HFFc6 (cell line): ENCODE measurements at places on chromosomes 7 and 10. TPM values are rescaled to one million over a fixed set of nuclear protein-coding genes. Genes with fewer than 3 reads are reported as not detected.

Gene DPP6
- total RNA-seq, result not detected in 2 replicates

- peaks cover 38% of the 10 kb centered on the region for H3K4me1 ChIP-seq
- H3K27ac ChIP-seq, result no peak overlapping the region
- peaks cover 15% of the 10 kb centered on the region; the same call in 1 of the 2 replicates for H3K36me3 ChIP-seq
- no peak overlapping the region; the same call in 1 of the 2 replicates for H3K4me3 ChIP-seq
These were observed 4.0 kb downstream of the ZC3HAV1 start for GRCh38 chr7:139105484-139105883.

- H3K4me3 ChIP-seq, result no peak overlapping the region
- no peaks in the 10 kb centered on the region for H3K36me3 ChIP-seq
- no peak overlapping the region for H3K27ac ChIP-seq
- no peaks in the 10 kb centered on the region for H3K4me1 ChIP-seq
These were observed 90.9 kb upstream of the WDR11 start for GRCh38 chr10:120760253-120760652.

Gene IFIT3
- 10.7 to 18.4 TPM (median 10.9 TPM) in 3 replicates for total RNA-seq

Gene UNC5B
- 5.2 to 10.9 TPM (median 6.5 TPM) in 3 replicates for total RNA-seq

DNA sequence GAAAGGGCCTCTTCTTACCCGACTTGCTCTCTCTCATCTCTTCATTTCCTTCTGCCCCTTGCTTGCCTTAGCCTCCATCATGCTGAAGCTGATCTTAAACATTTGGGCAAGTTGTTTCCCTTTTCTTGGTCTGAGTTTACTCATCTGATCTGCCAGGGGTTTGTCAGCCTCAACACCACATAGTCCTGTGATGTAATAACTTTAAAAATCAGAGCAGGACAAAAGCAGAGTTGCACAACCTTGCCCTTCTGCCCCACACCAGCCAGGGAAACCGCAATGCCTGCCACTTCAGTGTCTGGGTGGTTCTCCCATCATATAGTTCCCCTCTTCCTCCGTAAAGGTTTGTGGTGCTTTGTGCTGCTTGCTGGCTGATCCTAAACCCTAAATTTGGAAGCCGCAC lies 9.9 kb upstream of the LIPM start:
- peaks cover 29% of the 10 kb centered on the region for H3K4me1 ChIP-seq
- peaks cover 2% of the 10 kb centered on the region for H3K27me3 ChIP-seq
- H3K27ac ChIP-seq, result no peak overlapping the region
- no peaks in the 10 kb centered on the region for H3K36me3 ChIP-seq
- no peak overlapping the region for H3K4me3 ChIP-seq
- DNase-seq, result peak; percentile 18

GRCh38 chr10:30817541-30817940 lies 188.0 kb upstream of the LYZL2 start:
- no peak for DNase-seq
- no peak overlapping the region for H3K4me3 ChIP-seq
- H3K27ac ChIP-seq, result no peak overlapping the region
- no peaks in the 10 kb centered on the region for H3K36me3 ChIP-seq
- H3K27me3 ChIP-seq, result peaks cover 2% of the 10 kb centered on the region; the same call in 1 of the 2 replicates

Gene ANKRD16
- total RNA-seq, result 4.6 to 6.7 TPM (median 5.2 TPM) in 3 replicates

DNA sequence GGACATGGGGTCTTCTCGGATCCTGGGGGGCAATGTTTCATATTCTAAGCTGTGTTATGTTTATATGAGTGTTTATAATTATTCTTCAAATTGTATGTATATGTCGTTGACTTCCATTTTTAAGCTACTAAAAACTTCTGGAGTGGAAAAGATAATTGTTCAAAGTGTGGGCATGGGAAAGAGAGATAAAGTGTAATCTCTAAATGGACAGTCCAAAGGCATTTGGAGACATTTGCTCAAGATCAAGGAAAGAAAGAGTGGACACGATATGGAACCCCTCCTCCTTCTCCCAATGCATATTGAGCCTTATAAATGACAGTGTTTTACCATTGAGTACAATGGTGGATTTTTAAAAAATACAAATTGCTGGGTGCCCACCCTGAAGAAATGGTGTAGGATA lies 81.1 kb downstream of the SDHAF3 start:
- no peak overlapping the region for H3K4me3 ChIP-seq
- no peaks in the 10 kb centered on the region for H3K36me3 ChIP-seq
- H3K27me3 ChIP-seq, result peaks cover 1% of the 10 kb centered on the region; the same call in 1 of the 2 replicates
- no peak overlapping the region for H3K27ac ChIP-seq

- peaks cover 6% of the 10 kb centered on the region; the same call in 1 of the 2 replicates for H3K4me1 ChIP-seq
- no peak for DNase-seq
- no peaks in the 10 kb centered on the region for H3K27me3 ChIP-seq
- H3K36me3 ChIP-seq, result no peaks in the 10 kb centered on the region
- no peak overlapping the region for H3K27ac ChIP-seq
These were observed 78.4 kb upstream of the MEOX2 start for GRCh38 chr7:15764851-15765382.

DNA sequence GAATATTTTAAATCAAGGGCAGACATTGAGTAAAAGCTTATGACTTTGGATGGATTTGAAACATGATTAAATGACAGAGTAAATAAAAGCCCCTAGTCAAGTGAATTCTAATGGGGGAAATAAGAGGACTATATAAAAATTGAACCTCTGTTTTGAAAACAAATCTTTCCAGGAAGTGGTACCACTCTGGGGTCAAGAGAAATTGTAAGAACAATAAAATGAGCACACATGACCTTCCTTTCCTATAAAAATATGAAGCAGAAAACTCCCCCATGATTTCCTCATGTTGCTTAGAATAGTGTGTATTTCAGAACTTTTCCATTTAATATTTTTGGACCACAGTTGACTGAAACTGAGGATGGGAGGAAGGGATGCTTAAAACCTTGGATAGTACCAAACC lies 12.3 kb upstream of the CLDN12 start:
- H3K27me3 ChIP-seq, result no peaks in the 10 kb centered on the region; the same call in 1 of the 2 replicates
- H3K27ac ChIP-seq, result no peak overlapping the region
- H3K4me1 ChIP-seq, result peaks cover 10% of the 10 kb centered on the region

DNA sequence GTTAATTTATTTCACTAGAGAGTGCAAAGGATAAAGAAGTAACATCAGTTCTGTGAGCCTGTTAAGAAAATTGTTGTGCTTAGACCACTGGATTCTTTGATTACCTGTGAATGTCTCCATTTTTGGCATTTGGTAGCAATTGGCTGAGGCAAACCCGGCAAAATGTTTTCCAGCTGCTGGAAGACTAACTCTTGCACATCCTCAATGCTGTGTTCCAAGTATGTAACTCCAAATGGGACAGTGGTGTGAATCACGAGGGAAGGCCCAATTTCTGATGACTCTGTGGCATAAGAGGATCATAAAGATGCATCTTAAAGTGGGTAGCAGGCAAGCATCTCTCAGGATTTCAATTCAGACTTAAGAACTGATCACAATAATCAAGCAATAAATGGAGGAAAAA lies 268.8 kb downstream of the RNLS start:
- peaks cover 3% of the 10 kb centered on the region for H3K27me3 ChIP-seq
- DNase-seq, result no peak
- H3K36me3 ChIP-seq, result peaks cover 7% of the 10 kb centered on the region
- no peaks in the 10 kb centered on the region for H3K4me1 ChIP-seq

Gene HOGA1
- total RNA-seq, result 0.26 to 0.78 TPM (median 0.60 TPM) in 3 replicates

Gene TRIM74
- total RNA-seq, result not detected in 3 replicates

DNA sequence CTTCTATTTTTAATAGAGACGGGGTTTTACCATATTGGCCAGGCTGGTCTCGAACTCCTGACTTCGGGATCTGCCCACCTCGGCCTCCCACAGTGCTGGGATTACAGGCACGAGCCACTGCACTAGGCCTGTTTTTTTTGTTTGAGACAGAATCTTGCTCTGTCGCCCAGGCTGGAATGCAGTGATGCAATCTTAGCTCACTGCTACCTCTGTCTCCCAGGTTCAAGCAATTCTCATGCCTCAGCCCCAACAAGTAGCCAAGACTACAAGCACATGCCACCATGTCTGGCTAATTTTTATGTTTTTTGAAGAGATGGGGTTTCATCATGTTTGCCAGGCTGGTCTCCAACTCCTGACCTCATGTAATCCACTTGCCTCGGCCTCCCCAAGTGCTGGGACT lies 73.7 kb downstream of the TYW1B start:
- DNase-seq, result no peak
- H3K27ac ChIP-seq, result no peak overlapping the region
- no peak overlapping the region for H3K4me3 ChIP-seq
- H3K27me3 ChIP-seq, result no peaks in the 10 kb centered on the region; the same call in 1 of the 2 replicates
- H3K4me1 ChIP-seq, result peaks cover 7% of the 10 kb centered on the region

Gene TDRD1
- not detected in 2 replicates for total RNA-seq

- H3K4me3 ChIP-seq, result no peak overlapping the region
- peaks cover 6% of the 10 kb centered on the region; the same call in 1 of the 2 replicates for H3K4me1 ChIP-seq
- peak; percentile 48 for DNase-seq
These were observed 52.7 kb upstream of the BTRC start for GRCh38 chr10:101301111-101301731.

DNA sequence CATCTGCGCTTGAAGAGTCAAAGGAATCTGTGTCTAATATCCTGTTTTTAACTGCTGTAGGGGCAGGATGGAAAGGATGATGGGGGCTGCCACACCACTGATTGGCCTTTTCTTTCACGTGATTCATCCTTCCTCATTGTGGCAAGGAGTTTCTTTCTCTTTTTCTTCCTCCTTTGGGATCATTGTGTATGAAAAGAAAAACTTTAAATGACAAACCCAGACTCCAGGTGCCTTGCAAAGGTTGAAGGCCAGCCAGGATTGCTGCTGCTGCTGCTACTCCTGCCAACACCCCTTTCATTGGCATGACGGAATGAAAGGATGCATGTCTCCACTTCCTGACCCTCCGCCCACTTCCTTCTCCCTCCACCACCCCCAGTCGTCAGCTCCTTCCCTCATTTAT lies 6.5 kb upstream of the OIT3 start:
- DNase-seq, result no peak
- no peak overlapping the region for H3K27ac ChIP-seq
- peaks cover 2% of the 10 kb centered on the region; the same call in 1 of the 2 replicates for H3K27me3 ChIP-seq
- peaks cover 46% of the 10 kb centered on the region for H3K4me1 ChIP-seq
- H3K4me3 ChIP-seq, result no peak overlapping the region
- H3K36me3 ChIP-seq, result peaks cover 48% of the 10 kb centered on the region

Gene UBE2D1
- total RNA-seq, result 10.1 to 12.0 TPM (median 10.6 TPM) in 3 replicates

DNA sequence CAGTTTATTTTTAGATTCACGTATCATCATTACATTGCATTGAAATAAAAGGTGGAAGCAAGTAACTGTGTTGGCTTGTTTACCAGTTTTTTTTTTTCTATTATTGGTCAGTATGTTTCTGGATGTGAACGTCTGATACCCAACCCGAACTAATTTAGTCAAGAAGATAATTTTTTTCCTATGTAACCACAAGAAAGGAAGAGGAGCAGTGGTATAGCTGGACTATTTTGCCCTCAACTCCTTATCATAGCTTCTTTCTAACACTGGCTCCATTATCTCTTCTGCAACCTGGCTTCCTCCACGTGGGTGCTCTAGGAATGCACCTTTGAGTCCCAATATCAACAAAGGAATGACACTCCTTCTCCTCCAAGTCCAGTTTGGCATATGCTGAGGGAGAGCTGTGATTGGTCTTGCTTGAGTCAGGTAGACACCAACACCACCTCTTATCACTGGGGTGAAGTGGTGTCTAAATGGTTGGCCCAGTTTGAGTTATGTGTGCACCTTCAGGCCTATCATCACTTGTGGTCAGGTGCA lies 29.4 kb downstream of the OR9A2 start:
- H3K4me3 ChIP-seq, result no peak overlapping the region
- no peak overlapping the region for H3K27ac ChIP-seq
- DNase-seq, result no peak
- no peaks in the 10 kb centered on the region for H3K36me3 ChIP-seq
- H3K4me1 ChIP-seq, result no peaks in the 10 kb centered on the region
- peaks cover 3% of the 10 kb centered on the region; the same call in 1 of the 2 replicates for H3K27me3 ChIP-seq

DNA sequence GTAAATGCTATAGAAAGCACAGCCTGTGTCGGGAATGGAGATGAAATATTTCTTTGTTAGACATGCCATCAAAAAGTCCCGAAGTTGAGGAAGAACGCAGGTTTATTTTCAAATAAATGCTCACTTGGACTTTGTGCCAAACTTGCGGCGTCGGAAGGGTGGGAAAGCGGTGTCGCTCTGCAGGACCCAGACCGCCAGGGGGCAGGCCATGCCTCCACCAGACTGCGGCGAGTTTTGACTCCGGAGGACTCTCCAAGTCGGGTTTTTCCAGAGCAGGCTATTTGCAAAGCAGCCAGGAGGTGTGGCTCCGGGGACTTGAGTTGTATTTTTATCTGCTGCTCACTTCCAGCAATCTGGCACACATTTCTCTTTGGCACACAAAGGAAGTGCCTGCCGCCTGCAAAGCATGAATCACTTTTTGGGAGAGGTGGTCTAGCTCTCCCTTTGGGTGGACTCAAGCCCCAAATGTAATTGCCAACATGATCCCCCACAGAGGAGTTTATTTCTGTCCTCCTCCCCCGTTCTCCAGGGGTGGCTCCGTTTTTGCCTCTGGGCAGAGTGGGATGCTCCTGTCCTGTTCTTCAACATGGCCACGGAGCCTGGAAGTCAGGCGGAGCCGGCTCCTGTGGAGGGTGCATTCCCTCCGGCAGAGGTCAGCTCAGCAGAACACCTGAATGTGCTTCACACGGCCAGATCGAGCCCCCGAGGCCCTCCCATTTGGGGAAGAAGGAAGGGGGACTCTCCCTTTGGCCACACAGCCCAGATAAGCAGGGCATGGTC lies 82.3 kb upstream of the GPR26 start:
- peaks cover 5% of the 10 kb centered on the region for H3K27me3 ChIP-seq
- peak; percentile 88 for DNase-seq
- H3K27ac ChIP-seq, result no peak overlapping the region
- peak overlapping the region; percentile 11; the same call in 1 of the 2 replicates for H3K4me3 ChIP-seq

- H3K36me3 ChIP-seq, result peaks cover 10% of the 10 kb centered on the region
- H3K27me3 ChIP-seq, result no peaks in the 10 kb centered on the region
- peak overlapping the region; percentile 81 for H3K27ac ChIP-seq
- no peak overlapping the region; the same call in 1 of the 2 replicates for H3K4me3 ChIP-seq
- peaks cover 8% of the 10 kb centered on the region for H3K4me1 ChIP-seq
- DNase-seq, result peak; percentile 17
These were observed 17.0 kb downstream of the ATE1 start for GRCh38 chr10:121910673-121911420.

Gene GATA3
- 0.07 TPM in 1 of 3 replicates, not detected in the others for total RNA-seq

- H3K36me3 ChIP-seq, result no peaks in the 10 kb centered on the region
- no peak overlapping the region for H3K27ac ChIP-seq
- H3K4me3 ChIP-seq, result no peak overlapping the region
- H3K4me1 ChIP-seq, result 0 out of 2 replicates have a peak, but pooled peaks cover 6% of the 10 kb centered on the region
- H3K27me3 ChIP-seq, result no peaks in the 10 kb centered on the region; the same call in none of the 2 replicates
These were observed 42.4 kb downstream of the SORBS1 start for GRCh38 chr10:95518455-95519452.
